ENCODE measurements at places on chromosomes 2 and 18.

- DNase-seq = no peak
Measured at GRCh38 chr2:68855550-68855949, 15.6 kb downstream of the BMP10 start.

- DNase-seq = no peak
Measured at GRCh38 chr2:175187378-175187777, 5.9 kb upstream of the ATP5MC3 start.

GRCh38 chr18:2907550-2908135 is 60.8 kb downstream of the EMILIN2 start:
- no peak for DNase-seq

DNA sequence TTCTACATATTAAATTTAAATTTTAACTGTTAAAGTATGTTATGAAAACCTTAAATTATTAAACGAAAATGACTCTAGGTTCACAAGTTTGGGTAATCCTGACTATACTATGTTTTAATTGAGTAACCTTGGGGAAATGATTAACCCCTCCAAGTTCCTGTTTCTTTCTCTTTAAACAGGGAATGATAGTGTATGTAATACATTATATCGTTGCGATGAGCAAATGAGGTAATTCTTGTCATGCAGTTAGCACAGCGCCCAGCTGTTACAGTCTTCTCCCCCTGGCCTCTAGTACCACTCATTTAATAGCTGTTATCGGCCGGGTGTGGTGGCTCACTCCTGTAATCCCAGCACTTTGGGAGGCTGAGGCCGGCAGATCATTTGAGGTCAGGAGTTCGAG is 80.4 kb downstream of the MTA3 start:
- no peak for DNase-seq

GRCh38 chr2:68412127-68412819 is 47.2 kb downstream of the PLEK start:
- no peak for DNase-seq

GRCh38 chr2:241443486-241444223 is 64.7 kb downstream of the STK25 start:
- DNase-seq = peak; percentile 73

DNA sequence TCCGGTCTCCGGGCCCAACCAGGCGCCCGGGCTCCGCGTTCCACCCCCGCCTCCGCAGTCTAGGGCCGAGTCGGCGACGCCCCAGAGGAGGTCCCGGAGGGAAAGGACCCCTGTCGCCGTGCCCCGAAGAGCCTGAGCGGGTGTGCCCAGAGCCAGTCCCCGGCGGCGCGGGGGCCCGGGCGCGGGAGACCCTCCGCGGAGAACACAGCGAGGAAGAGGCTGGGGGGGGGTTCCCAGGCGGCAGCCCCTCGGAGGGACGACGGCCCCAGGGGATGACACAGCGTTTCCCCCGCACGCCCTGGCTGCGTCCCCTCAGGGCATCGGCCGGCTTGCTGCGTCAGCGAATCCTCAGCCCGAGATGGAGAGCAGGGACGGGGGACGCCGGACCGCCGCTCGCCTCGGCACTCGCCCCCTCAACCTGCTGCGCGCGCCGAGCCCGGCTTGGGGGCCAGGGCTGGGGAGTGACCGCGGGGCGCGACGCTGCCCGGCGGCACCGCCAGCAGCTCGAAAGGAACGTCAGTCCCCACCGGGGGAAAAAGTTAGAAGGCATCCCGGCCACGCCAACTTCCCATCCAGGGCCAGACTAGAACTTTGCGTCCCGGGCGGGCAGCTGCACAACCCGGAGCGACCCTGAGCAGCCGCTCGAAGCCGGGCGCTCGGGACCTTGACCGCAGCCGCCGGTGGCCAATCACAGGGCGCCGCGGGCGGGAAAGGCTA is 711 bp downstream of the SFXN5 start:
- no peak for DNase-seq

GRCh38 chr18:54035927-54036326 is 188.5 kb downstream of the MBD2 start:
- no peak for DNase-seq

DNA sequence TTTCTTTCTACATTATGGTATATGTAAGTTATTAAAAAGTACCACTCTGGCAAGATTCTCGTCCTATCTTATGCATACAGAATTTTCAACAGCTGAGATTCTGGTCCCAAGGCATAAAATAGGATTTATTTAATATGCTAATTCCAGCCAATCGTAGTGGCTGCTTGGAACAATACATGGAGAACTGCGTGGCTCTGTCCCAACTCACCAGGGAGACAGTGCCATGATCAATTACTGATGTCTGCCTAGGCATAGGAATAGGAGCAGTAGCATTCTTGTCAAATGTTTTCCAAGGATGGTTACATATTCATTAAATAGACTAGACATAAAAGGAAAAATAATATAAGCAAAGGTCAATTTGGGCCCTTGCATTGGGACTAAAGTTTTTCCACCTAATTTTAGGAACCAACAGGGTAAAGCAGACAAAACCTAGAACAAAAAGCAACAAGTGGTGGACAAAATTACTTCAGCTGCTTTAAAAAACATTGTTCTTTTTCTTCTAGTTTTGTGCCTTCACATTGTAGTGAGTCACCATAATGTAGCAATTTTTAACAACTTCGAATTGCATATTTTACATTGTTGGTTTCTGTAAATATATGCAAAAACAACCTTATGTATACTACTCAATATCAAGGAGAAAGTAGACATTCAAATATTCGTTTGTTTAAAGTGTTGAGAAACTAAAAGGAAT is 232.8 kb upstream of the ATP5MC3 start:
- DNase-seq = no peak

- no peak for DNase-seq
Measured at GRCh38 chr2:181141676-181142075, 161.3 kb downstream of the UBE2E3 start.

DNA sequence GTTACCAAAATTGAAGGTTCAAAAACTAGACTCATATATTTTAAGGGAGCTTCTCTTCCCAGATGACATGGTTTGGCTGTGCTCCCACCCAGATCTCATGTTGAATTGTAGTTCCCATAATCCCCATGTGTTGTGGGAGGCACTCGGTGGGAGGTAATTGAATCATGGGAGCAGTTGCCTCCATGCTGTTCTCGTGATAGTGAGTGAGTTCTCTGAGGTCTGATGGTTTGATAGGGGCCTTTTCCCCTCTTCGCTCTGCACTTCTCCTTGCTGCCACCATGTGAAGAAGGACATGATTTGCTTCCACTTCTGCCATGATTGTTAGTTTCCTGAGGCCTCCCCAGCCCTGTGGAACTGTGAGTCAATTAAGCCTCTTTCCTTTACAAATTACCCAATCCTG is 140.1 kb downstream of the MAIP1 start:
- no peak for DNase-seq

- DNase-seq = no peak
Measured at GRCh38 chr2:106187273-106187891, 6.7 kb downstream of the UXS1 start.

- DNase-seq = no peak
Measured at GRCh38 chr18:70151614-70152013, 53.9 kb downstream of the RTTN start.

- no peak for DNase-seq
Measured at GRCh38 chr2:185188656-185189055, 549.9 kb upstream of the FSIP2 start.

DNA sequence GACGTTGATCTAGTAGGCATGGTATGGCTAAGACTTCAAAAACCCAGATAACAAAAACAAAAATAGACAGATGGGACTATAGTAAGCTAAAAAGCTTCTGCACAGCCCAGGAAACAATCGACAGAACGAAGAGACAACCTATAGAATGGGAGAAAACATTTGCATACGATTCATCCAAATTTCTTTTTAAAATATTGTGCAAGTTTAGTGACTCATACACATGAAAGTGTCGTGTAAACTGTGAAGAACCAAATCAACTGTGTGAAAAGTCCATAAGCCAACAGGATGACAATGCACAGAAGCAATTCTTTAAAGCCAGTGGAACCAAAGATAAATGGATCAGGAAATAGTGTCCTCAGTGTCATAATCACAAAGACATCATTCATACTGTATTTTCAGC is 671.1 kb downstream of the RNF144A start:
- DNase-seq = no peak

- DNase-seq = no peak
Measured at GRCh38 chr2:161708350-161708975, 84.2 kb downstream of the SLC4A10 start.

GRCh38 chr2:69495008-69495407 is 57.8 kb upstream of the NFU1 start:
- DNase-seq = no peak

DNA sequence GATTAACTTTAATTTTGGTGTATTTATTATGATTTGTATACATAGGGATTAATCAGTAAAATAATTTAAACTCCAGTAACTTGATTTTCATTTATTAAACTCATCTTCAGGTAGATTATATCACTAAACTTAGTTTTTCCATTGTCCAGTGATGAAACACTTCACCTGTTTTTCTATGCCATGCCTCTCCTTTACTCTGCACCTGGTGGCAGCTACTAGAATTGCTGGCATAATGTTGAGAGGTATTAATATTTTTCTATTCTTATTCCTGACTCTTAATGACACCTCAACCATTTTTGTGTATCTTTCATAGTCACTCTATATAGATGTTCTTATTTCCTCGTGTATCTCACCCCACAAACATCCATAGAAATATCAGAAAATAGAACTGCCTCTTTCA is 940.3 kb upstream of the CRIM1 start:
- no peak for DNase-seq

DNA sequence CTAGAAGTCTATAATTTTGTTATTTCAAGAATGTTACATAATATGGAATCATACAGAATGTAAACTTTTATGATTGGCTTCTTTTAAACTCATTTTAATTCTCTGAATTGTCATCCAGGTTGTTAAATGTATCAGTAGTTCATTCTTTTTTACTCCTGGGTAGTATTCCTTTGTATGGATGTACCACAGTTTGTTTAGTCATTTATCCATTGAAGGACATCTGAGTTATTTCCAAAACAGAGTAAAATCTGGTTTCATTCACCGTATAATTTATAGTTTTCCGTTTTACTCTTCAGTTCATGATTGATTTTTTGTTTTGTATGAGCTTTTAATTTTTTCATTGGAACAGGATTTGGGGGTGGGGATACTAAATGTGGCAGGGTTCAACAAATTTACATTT is 132.4 kb downstream of the PMS1 start:
- DNase-seq = no peak

- no peak for DNase-seq
Measured at GRCh38 chr2:172098650-172099471, 3.8 kb downstream of the DLX2 start.

- DNase-seq = no peak
Measured at GRCh38 chr2:128103407-128103806, 12.4 kb downstream of the UGGT1 start.

DNA sequence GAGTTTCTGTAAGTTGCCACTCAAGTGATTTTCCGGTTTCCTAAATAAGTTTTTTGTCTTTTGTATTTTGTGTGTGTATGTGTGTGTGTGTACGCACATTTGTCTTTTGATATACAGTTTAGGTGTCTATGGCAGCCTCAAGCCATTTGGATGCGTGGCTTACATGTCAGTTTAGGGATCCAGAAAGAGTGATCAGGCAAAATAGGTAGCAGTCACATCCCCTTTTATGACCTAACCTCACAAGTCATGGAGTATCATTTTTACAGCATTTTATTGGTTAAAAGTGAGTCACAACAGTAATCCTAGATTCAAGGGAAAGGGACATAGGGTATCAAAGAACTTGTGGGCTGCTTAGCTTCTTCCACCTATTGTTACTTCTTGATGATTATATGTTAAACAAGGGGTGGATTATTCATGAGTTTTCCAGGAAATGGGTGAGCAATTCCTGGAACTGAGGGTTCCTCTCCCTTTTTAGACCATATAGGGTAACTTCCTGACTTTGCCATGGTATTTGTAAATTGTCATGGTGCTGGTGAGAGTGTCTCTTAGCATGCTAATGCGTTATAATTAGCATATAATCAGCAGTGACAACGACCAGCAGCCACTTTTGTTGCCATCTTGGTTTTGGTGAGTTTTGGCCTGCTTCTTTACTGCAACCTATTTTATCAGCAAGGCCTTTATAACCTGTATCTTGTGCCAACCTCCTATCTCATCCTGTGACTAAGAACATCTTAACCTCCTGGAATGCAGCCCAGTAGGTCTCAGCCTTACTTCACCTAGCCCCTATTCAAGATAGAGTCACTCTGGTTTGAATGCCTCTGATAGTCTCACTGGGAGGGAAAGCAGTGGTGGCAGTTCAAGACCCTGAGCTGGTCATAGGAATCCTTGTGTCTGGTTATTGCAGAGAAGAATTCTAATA is 8.6 kb upstream of the SOCS6 start:
- no peak for DNase-seq

GRCh38 chr2:45721150-45721549 is 69.7 kb downstream of the PRKCE start:
- DNase-seq = no peak

- no peak for DNase-seq
Measured at GRCh38 chr2:144510294-144510991, 9.5 kb downstream of the ZEB2 start.

DNA sequence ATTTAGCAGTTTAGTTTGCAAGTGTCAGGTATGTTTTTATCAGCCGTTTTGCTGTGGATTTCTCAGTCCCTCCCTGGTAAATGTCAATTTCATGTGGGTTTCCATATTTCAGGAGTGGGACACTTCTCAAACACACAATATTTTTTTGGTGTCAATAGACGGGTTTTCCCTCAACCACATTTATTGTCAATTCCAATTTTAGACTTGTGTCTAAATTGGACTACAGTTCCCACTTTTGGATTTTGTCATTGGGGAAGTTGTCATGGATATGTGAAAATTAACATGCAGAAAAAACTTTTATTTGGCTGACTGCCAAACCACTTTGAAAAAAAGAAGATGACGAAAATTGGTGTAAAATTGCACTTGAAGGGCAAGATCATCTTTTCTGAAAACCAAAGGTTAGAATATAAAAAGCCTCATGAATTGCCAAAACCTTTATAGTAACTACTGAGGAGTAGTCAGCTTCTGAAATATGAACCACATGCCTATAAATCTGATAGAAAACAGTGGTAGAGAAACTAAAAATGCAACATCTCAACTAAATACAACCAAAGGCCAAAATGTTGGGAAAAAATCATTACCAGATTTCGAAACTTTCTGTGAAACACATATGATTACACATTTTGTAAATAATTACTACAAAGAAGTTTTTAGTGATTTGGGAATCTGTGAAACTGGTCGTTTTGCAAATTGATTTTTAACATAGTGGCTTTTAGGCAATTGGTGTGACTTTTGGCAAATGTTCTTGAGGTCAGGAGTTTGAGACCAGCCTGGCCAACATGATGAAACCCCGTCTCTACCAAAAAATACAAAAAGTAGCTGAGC is 106.4 kb downstream of the BCL2L11 start:
- DNase-seq = no peak

DNA sequence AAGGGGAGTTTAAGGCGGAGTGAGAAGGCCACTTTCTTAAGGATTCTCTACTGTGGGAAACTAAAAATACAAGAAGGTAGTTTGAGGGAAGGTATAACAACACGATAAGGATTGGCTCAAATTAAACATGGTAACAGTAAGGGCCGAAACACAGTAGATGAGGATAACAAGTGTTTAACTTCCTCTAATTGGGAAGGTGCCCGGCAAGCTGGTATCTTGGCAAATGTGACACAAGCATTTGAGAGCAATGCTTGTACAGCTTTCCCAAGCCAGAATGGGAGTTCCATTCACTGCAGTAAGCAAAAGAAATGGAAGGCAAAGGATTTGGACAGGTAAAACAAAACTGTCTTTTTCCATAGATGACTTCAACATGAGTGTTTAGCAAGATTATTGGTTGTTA is 19.8 kb downstream of the USP40 start:
- DNase-seq = no peak

GRCh38 chr2:106885971-106886915 is at the start of gene ST6GAL2:
ST6GAL2 (minus strand) TSS chr2:106886167; CDS start chr2:106843977, 42,190 bp downstream.
- DNase-seq = no peak
